ENCODE measurements at places on chromosomes 1 and 21.

DNA sequence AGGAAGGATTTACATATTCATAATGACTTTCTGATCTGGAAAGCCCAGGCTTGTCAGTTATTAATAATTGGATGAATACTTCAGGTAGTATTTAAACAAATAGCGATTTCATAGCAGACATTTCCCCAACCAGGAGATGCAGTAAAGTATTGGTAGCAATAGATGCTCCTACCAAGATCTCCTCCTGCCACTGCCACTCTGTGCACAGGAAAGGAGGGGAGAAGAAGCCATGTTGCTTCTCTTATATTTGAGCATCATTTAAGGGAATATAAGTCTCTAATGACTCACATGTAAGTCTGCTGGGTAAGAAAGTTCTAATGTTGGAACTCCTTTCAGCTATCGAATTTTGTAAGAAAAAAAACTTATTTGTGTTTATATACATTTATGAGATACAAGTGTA, 420 bp upstream of the IFI16 start:
- H3K4me3 ChIP-seq, result no peak overlapping the region
- DNase-seq, result no peak
- no peaks in the 10 kb centered on the region for H3K4me1 ChIP-seq
- H3K27ac ChIP-seq, result peak overlapping the region; percentile 31
- H3K27me3 ChIP-seq, result peaks cover 4% of the 10 kb centered on the region

- peak overlapping the region; percentile 95 for H3K27ac ChIP-seq
- DNase-seq, result no peak
- peaks cover 39% of the 10 kb centered on the region for H3K36me3 ChIP-seq
- peaks cover 34% of the 10 kb centered on the region for H3K4me1 ChIP-seq
- H3K4me3 ChIP-seq, result peak overlapping the region; percentile 58
Measured at GRCh38 chr1:11802616-11802972, 3.2 kb downstream of the MTHFR start.

DNA sequence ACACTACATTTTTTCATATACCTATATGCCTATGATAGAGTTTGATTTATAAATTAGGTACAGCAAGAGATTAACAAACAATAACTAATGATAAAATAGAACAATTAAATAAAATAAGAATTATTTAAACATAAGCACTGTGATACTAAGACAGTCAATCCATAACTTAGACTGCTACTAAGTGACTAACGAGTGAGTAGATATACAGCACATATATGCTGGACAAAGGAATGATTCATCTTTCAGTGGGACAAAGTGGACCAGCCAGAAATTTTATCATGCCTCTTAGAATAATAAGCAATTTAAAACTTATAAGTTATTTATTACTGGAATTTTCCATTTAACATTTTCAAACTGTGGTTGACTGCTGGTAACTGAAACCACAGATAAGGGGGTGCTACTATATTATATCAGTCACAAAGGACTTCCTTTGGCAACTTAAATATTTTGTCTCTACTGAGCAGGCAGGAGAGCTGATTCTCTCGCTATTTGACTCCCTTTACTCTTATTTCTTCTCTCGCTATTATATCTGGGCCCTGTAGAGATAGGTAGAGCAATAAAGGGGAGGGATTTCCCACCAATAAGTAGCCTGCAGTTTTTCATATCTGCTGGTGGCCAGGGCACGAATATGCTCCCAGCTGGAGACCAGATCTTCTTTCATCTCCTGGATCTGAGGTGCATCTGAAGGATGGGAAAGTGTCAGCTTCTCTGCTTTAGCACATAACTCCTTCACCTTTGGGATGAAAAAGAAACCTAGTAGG, 10.8 kb downstream of the SPTA1 start:
- H3K27ac ChIP-seq, result no peak overlapping the region
- H3K4me1 ChIP-seq, result no peaks in the 10 kb centered on the region
- no peak for DNase-seq

DNA sequence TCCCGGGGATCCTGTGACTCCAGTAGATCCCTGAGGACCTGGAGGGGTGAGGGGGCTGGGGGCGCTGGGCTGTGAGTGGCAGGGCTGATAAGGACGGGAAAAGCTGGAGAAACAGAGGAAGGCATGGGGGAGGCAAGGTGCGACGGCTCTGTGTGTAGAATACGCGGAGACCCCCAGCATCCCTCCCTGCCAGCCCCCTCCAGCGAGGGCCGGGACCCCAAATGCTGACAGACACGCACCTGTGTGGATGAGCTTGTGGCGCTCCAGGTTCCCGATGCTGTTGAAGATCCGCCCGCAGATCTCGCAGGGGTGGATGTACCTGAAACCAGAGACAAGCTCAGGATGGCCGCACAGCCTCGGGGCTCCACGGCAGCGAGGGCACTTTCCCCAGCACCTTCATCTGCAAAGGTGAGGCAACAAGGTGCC, 53.0 kb upstream of the RIPK4 start:
- no peak overlapping the region for H3K27ac ChIP-seq
- H3K4me3 ChIP-seq, result no peak overlapping the region
- no peak for DNase-seq
- peaks cover 72% of the 10 kb centered on the region for H3K36me3 ChIP-seq
- peaks cover 6% of the 10 kb centered on the region for H3K4me1 ChIP-seq

DNA sequence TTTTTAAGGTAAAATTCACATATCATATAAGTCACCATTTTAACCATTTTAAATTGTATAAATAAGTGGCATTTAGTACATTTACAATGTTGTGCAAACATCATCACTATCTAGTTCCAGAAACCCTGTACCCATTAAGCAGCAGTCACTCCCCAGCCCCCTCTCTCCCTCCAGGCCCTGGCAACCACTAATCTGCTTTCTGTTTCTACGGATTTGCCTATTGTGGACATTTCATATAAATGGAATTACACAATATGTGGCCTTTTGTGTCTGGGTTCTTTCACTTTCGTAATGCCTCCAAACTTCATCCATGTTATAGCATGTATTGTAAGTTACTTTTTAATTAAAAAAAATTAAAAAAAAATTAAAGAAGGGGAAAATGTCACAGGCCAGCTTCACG, 58.0 kb upstream of the RAB3GAP2 start:
- no peaks in the 10 kb centered on the region for H3K4me1 ChIP-seq
- H3K4me3 ChIP-seq, result no peak overlapping the region
- no peaks in the 10 kb centered on the region for H3K27me3 ChIP-seq
- no peak overlapping the region for H3K27ac ChIP-seq
- no peak for DNase-seq
- no peaks in the 10 kb centered on the region for H3K36me3 ChIP-seq

GRCh38 chr1:57485643-57486042, 61.8 kb upstream of the DAB1 start:
- no peaks in the 10 kb centered on the region for H3K36me3 ChIP-seq
- H3K4me1 ChIP-seq, result no peaks in the 10 kb centered on the region
- H3K27ac ChIP-seq, result no peak overlapping the region
- no peaks in the 10 kb centered on the region for H3K27me3 ChIP-seq
- H3K4me3 ChIP-seq, result no peak overlapping the region

GRCh38 chr1:110163591-110163990, 13.3 kb downstream of the SLC6A17 start:
- H3K4me3 ChIP-seq, result no peak overlapping the region
- peaks cover 2% of the 10 kb centered on the region for H3K36me3 ChIP-seq
- DNase-seq, result no peak

GRCh38 chr1:212975111-212975918, 25.0 kb downstream of the VASH2 start:
- H3K27ac ChIP-seq, result no peak overlapping the region
- H3K36me3 ChIP-seq, result peaks cover 36% of the 10 kb centered on the region
- DNase-seq, result no peak

DNA sequence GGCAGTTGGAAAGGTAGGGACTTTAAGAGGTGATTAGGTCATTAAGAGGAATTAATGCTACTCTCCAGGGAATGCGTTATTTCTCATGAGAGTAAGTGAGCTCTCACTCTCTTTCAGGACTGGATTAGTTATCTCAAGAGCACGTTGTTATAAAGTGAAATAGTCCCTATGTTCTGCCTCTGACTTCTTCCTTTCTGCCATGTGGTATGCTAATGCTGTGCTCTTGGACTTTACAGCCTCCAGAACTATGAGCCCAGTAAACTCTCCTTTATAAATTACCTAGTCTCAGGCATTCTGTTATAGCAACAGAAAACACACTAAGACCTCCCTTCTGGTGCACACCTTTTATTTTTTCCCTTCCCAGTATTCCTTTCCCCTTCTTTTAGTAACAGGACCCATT, 187.8 kb downstream of the NR5A2 start:
- no peaks in the 10 kb centered on the region for H3K4me1 ChIP-seq
- H3K27me3 ChIP-seq, result no peaks in the 10 kb centered on the region
- H3K36me3 ChIP-seq, result no peaks in the 10 kb centered on the region
- no peak for DNase-seq

Data from spinal cord (tissue), 10 donors.